ENCODE measurements at places on chromosomes 5 and 9.

DNA sequence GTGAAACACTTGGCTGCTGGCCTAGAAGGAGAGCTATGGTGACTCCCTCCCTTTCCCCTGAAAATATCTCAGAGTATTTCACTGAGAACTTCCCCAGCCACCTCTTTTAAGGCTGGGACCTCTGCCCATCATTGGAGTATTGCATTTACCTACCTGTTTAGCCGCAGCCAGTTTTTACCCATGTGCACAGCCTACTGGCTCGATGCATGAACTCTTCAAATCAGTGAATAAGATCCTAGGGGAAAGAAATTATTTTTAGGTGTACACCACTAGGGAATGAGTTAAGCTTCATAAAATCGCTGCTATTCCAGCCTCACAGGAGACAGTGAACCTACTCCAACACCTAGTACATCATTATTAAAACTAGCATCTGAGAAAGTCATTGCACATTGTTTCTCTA is 16.8 kb upstream of the FAM174A start:
- DNase-seq, result no peak

- no peak for DNase-seq
Observed at GRCh38 chr5:22223079-22223478, 630.1 kb downstream of the CDH12 start.

DNA sequence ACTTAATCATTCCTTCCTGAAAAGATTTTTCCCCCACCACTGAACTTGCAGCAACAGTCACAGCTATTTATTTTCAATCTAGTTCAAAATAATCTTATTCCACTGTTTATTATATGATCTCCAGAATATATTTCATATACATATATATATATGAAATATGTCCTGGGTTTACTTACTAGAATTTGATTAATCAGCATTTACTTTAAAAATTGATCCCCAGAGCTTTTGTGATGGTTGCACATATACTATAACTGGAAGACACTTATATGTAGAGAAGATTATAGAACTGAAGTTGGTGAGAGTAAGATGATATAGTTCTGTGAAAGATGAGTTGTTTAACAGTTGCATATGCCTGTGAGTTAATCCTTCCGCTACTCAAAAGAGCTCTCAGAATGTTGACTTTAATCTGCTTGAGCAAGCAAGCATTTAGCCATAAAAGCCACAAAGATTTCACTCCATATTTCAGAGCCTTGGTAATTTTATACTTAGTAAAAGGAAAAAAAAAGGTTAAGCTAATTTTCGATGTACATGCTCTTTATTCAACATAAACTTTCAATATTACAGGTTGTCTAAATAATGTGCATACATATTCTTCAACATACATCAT is 399.3 kb upstream of the CDH9 start:
- DNase-seq, result no peak

- no peak for DNase-seq
Observed at GRCh38 chr5:100188339-100188738, 346.8 kb upstream of the FAM174A start.

GRCh38 chr9:5838884-5839571 is 6.1 kb upstream of the ERMP1 start:
- DNase-seq, result no peak

DNA sequence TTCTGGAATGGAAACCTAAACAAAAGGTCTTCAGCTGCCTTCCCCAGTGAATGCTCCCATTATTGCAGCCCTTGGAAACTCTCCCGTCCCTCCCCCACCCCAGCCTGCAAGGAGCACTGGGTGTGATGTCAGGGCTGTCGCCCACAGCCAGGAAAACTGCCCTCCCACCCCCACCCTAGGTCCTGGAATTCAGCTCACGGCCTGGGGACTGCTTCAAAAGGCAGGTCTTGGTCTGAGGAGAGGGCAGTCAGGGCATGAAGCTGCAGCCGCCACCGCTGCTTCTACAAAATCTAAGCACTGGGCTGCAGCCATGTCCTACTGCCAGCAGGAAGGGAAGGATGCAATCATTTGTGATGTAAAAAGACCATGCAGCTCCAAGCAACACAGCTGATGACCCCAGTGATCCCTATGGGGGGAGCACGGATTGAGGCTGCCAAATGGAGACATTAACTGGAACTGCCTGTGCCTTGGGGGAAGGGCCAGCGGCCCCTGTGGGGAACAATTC is 11.4 kb downstream of the GRHPR start:
- DNase-seq, result no peak

DNA sequence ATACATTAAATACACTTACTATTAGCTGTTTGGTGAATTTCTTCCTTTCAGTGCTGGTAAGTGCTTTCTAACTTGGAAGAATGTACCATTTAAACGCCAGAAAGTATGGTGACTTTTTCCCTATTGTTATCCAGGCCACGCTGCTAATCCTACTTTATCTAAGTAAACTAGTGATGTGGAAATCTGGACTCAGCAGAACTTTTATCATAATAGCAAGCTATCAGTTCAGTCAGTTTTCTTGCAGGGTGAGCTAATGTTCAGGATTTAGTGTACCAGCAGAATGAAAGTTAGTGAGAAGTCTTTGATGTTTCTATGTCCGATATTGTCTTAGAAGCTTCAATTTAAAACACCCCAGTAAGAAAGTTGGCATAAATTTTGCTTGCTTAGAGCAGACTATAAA is 72.2 kb downstream of the HSD17B4 start:
- DNase-seq, result no peak

GRCh38 chr5:6379246-6379645 is 899 bp upstream of the MED10 start:
- no peak for DNase-seq

GRCh38 chr9:69081261-69081660 is 45.7 kb downstream of the FXN start:
- no peak for DNase-seq

- no peak for DNase-seq
Observed at GRCh38 chr5:4159681-4160080, 564.0 kb downstream of the IRX1 start.

GRCh38 chr5:15388866-15389265 is 111.1 kb upstream of the FBXL7 start:
- DNase-seq, result no peak

- no peak for DNase-seq
Observed at GRCh38 chr5:135930949-135931295, 23.9 kb downstream of the LECT2 start.

GRCh38 chr5:34881246-34881645 is 34.1 kb downstream of the RAD1 start:
- no peak for DNase-seq

- DNase-seq, result no peak
Observed at GRCh38 chr9:108903420-108904103, 30.4 kb downstream of the ELP1 start.

- DNase-seq, result no peak
Observed at GRCh38 chr9:81801190-81801589, 111.8 kb upstream of the TLE1 start.

DNA sequence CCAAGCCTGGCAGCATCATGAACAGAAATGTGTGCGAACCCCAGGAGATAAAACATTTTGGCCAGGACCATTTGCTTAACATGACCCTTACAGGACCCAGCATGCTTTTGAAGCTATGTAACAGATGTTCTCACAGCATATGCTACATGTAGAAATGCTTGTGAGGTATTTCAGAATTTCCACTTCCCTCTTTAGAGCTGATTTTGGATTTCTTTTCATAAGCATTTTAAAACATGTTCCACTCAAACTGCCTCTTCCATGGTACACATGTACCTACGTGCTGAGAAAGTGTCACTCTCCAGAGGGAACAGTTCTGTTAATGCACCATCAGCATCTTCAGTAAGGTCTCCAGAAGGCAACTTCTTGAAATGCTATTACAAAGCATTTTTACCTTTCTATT is 15.7 kb upstream of the TSSK1B start:
- DNase-seq, result no peak

GRCh38 chr5:32828492-32828891 is 117.4 kb downstream of the NPR3 start:
- DNase-seq, result no peak

DNA sequence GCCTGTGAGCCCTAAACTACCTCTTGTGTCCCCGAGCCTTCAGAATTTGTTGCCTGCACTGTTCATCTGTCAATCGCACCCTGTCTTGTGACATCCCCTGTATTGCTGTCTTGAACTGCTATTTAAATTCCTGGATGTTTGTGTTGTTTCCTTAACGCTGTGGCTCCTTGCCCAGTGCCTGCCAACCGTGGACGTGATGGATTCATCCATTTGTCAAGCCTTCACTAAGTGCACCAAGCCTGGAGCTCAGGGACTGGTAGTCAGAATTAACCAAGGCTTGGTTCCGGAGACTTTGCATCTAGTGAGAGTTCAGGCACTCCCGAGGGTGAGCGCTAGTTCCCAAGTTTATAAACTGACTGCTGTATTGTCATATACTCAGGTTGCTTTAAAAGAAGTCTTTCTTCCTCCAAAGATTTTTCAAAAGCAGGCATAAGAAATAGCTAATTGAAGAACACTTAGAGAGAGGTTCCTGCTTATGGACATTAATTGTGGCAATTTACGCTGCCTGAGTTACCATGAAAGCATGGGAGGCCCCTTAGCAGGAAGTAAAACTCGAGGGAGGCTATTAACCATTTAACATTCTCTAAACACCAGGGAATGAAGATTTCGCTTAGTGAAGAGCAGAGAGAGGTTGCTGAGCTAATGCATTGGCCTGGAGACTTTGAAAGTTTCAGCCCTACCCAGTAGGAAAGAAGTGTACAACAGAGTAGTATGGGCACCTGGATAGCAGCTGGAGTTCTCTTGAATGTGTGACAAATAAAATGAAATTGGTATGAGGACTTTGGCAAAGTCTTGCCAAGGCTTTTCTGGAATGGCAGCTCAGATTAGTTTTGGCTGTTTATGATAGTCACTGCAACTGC is 29.0 kb downstream of the RGS3 start:
- no peak for DNase-seq

GRCh38 chr9:94627287-94627686 is 12.0 kb downstream of the FBP1 start:
- no peak for DNase-seq

- no peak for DNase-seq
Observed at GRCh38 chr5:74482990-74483389, 157.5 kb downstream of the ENC1 start.

DNA sequence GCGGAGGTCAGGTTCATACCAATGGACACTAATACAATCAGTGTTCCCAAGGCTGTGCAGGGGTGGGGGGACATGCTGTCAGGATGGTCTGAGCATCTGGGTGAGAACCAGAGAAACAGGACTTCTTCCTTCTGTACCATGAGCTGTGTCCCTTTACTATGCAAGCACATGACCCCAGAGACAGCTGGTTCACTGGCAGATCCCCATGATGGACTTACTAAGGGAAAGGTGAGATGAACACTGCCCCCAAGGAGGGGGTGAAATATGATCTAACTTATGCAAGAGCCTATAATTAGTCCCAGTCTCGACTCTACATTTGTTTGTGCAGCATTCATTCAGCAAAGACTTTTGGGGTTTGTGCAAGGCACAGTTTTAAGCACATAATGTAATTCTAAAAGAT is 91.4 kb downstream of the LIFR start:
- no peak for DNase-seq

GRCh38 chr9:124708074-124708473 is 63.0 kb downstream of the NR6A1 start:
- DNase-seq, result no peak

DNA sequence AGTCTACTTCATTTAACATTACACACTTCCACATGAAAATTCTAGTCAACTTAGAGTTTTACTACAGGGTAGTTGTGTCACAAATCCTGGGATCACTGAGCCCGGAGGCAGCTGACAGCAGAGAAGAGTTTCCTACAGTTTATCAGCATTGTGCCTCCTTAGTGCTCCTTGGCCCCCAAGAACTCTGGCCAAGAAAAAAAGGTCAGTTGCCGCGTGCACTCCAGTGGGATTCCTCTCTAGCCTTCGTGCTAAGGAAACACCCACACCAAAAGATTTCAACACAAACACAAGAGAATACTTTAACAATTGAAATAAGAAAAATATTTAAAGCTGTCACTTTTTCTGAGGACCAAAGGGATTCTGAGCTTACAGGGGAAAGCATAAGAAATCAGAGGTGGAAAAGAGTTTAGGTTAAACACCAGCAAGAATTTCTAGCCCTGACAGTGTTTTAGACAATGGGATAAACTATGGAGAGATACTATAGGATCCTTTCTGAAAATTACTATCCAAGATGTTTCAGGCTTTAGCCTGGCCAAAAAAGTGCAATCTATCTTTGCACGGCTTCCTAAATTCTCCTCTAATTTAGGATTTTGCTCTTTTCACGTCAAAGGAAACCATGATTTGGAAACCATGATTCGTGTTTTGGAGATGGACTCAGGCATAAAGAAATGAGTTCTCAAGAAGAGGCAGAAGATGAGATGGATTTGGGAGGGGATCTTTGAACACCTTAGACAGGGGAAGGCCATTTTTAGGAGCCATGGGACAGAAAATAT is 606.8 kb downstream of the RAB3C start:
- no peak for DNase-seq

- DNase-seq, result no peak
Observed at GRCh38 chr9:137802021-137802420, 75.6 kb upstream of the CACNA1B start.

DNA sequence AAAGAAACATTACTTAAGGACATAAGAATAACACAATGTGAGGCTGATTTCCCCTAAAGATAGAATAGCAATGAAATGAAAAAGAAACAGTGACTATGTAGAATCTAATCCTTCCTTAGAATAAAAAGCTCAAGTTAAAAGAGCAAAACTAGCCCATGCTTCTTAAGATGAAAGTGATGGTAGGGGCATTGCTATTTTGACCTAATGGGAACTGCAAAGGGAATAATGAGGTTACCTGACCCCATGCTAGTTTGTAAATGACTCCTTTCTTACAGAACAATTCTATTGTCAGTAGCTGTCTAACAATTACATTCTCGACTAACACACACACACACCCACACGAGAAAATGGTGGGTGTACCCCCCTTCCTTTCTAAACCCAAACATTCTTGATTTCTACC is 575.8 kb downstream of the CSNK1G3 start:
- DNase-seq, result no peak

DNA sequence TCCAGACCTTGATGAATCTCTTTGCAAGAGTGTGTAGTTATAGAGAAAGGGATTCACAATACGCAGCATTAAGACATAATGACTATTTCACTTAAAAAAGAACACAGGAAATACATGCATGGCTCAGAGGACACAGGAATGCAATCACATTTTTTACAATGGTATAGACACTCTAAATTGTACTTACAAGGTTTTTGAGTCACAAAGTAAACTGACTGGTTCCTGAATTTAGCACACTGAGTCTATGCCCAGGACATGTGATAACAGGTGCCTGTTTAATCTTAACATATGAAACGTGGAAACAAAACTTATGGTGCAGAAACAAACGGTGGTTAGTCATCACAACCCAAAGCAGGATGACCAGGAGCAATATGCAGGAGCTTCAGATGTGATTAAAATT is 6.7 kb downstream of the EPB41L4A start:
- DNase-seq, result no peak

DNA sequence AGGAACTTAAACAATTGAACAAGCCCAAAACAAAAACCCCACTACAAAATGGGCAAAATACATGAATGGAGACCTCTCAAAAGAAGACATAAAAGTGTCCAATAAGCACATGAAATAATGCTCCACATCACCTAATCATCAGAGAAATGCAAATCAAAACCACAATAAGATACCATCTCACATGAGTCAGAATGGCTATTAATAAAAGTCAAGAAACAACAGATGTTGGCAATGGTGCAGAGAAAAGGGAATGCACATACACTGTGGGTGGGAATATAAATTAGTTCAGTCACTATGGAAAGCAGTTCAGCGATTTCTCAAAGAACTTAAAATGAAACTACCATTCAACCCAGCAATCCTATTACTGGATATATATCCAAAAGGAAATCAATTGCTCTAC is 337.4 kb upstream of the GRIA1 start:
- DNase-seq, result no peak

Data from SW 1271 (cell line).